Dermis blood vessel endothelial cell (primary cell): ENCODE measurements at places on chromosomes 6 and 20. TPM values are rescaled to one million over a fixed set of nuclear protein-coding genes. Genes with fewer than 3 reads are reported as not detected.

- DNase-seq = no peak
Observed at GRCh38 chr20:13338097-13338661, 117.1 kb downstream of the ISM1 start.

GRCh38 chr20:4217349-4217841 lies 202.0 kb upstream of the RNF24 start:
- no peak for DNase-seq

GRCh38 chr20:12177657-12178293 lies 260.1 kb downstream of the BTBD3 start:
- no peak for DNase-seq

GRCh38 chr6:2249126-2249525 lies 3.7 kb upstream of the GMDS start:
- DNase-seq = no peak

PRR18 gene
- not detected in 2 replicates for total RNA-seq

GRM1 gene
- 0.05 TPM in 1 of 2 replicates, not detected in the other for total RNA-seq

TRIM27 gene
- total RNA-seq = 72.9 and 83.0 TPM in 2 replicates

BLTP3A gene
- total RNA-seq = 9.7 and 20.2 TPM in 2 replicates

LRRN4 gene
- 0.09 and 0.51 TPM in 2 replicates for total RNA-seq
